ENCODE measurements at places on chromosomes 5 and 9.

GRCh38 chr9:129392093-129392541 is 214.1 kb upstream of the IER5L start:
- no peak for ATAC-seq

- no peak for ATAC-seq
Measured at GRCh38 chr5:111537141-111538024, 25.0 kb upstream of the STARD4 start.

DNA sequence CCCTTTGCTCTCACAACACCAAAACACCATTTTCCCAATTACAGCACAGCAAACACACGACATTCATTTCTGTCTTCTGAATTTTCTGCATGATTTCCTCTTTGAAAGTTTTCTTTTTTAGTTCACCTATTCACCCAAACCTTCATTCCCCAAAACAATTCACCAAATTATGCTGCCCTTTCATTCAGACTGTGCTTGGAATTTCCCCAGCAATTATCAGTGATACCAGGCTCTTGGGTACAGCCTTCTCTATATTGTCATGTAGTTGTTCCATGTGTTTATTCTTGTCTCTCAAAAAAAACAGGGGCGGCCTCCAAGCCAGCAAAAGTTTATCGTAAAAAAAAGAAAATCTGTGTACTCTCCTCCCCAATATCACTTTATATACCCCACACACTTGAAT is 9.0 kb upstream of the LIX1 start:
- ATAC-seq: no peak

GRCh38 chr5:129063483-129064113 is 31.0 kb upstream of the ISOC1 start:
- ATAC-seq: no peak

DNA sequence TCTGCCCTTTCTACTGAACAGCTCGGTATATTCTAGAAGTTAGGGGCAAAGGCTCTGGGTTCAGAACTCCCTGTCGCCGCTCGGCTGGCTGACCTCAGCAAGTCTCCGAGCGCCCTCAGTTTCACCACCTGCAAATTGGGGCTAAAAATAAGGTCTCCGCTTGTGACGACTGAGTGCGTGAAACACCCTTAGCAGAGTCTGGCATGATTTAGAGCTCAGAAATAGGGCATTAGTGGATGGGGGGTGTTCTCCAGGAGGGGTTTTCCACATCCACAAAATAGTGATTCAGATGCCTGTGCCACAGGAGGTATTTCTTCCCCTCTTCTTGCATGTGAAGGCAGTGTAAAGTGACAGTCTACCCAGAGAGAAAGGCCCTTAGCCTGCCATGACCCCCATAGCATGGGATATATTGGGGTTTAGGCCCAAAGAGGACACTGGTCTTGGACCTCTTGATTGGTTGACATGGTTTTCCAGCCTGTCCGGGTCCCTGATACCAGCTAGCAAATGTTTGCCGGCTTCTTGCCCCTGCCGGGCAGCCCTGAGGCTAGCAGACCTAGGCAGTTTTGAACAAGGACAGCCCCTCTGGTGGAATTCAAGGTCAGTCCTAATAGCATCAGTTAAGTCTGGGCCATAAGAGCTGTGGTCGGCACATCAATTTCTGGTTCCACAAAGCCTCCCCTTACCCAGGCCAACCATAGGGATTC is 1.4 kb downstream of the ERGIC1 start:
- no peak for ATAC-seq

GRCh38 chr9:135218331-135219225 is 131.1 kb downstream of the OLFM1 start:
- ATAC-seq: no peak

- no peak for ATAC-seq
Measured at GRCh38 chr5:2763533-2763794, 12.0 kb upstream of the IRX2 start.

GRCh38 chr5:128674837-128675446 is 136.9 kb upstream of the FBN2 start:
- no peak for ATAC-seq

- ATAC-seq: no peak
Measured at GRCh38 chr5:159112436-159112835, 12.7 kb upstream of the EBF1 start.

GRCh38 chr9:128122809-128123175 is 4.7 kb downstream of the PTGES2 start:
- no peak for ATAC-seq

GRCh38 chr9:13778631-13779030 is 499.1 kb upstream of the MPDZ start:
- ATAC-seq: no peak

GRCh38 chr5:152549709-152550108 is 144.6 kb upstream of the NMUR2 start:
- no peak for ATAC-seq

- ATAC-seq: no peak
Measured at GRCh38 chr9:117714282-117714681, 10.1 kb downstream of the TLR4 start.

- ATAC-seq: no peak
Measured at GRCh38 chr5:143170104-143170503, 233.4 kb downstream of the NR3C1 start.

DNA sequence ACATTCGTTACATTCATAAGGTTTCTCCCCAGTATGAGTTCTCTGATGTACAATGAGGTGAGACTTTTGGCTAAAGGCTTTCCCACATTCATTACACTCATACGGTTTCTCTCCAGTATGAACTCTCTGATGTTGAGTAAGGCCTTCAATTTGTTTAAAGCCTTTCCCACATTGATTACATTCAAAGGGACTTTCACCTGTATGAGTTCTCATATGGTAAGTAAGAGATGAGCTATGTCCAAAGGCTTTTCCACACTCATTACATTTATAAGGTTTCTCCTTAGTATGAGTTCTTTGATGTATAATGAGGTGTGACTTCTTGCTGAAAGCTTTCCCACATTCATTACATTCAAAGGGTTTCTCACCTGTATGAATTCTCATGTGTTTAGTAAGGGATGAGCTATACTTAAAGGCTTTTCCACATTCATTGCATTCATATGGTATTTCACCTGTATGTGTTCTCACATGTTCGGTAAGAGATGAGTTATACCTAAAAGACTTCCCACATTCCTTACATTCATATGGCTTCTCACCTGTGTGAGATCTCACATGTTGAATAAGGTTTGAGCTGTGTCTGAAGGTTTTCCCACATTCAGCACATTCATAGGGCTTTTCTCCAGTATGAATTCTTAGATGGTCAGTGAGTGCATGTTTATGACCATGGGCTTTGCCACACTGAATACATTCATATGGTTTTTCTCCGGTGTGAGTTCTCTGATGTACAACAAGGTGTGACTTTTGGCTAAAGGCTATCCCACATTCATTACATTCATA is 13.5 kb downstream of the ZFP37 start:
- ATAC-seq: no peak

DNA sequence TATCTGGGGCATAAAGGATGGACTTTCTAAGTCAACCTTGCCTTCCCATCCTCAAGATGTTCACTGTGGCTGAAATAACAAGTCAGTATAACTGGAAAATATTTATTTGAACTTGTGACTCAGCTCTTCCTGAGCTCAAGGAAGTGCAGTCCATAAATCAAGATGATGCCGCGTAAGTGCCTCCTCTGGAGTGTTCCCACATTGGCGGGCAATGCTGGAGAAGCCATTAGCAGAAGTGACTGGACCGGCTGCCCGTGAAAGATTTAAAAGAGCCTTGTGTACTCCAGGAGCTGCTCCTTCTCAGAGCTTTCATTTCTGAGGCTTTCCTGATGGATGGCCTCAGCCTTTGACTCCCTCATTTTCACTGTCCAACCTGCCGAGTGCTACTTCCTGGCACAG is 17.4 kb downstream of the TMOD1 start:
- ATAC-seq: peak; percentile 90

DNA sequence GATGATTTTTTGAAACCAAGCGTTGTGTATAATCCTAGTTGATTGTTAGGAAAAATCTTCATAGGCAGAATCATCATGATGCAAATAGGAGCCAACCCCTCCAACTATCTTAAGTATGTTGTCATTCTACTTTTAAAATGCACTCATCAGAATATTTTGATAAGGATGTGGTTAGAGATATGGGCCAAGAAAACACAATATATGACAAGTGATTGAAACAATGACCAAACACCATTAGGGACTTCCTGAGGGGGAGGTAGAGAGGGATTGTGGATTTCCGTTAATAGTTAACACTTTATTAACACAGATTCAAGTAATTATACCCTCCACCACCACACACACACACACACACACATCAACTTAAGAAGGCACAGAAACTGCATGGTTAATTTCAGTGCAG is 143.3 kb downstream of the ARSB start:
- no peak for ATAC-seq

GRCh38 chr5:170451747-170452365 is 52.0 kb upstream of the KCNIP1 start:
- no peak for ATAC-seq

- ATAC-seq: no peak
Measured at GRCh38 chr5:151591144-151591819, at the start of gene FAT2. Gene FAT2 (minus strand): TSS chr5:151591331. CDS start chr5:151568931, 22,400 bp downstream.

DNA sequence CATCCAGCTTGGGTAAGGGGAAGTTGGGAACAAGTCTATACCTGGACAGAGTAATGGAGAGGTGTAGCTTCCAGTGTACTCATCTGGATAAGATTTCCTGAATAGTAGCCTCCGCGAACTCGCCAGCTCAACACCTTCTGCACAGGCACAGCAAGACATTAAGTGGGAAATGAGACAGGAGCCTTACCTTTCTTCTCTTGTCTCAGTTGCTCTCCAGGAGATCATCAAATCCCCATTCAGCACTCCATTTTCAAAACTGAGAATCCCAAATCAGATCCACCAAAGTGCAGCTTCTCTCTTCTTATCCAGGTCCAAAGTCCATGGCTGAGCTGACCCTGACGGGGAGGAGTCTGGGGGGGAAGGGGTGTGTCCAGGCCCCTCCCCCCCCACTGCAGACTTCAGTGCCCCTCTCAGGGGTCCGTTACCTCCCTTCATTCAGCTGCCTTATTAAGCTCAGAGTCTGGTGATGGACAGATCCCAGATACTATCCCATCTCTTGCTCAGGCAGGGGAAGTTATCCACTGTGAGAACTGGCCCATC is 5.9 kb upstream of the MGAT1 start:
- no peak for ATAC-seq

- ATAC-seq: peak; percentile 87
Measured at GRCh38 chr9:99019510-99020331, 76.0 kb downstream of the COL15A1 start.

DNA sequence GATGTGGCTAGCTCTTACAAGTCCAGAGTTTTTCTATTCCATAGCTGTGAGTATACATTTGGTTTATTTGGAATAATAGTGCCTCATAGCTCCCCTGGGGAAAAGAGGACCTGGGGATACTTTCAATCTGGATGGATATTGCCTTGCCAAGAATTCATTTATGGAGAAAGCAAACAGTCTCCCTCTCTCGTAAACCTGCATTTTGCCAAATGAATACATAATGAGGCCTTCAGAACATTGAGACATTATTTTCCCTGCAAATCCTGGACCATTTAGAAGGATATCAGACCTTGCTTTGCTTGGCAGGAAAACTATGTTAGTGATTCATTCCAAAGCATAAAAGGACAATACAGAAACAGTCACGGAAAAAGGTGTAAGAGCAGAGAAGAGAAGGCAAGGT is 569.6 kb upstream of the BRINP1 start:
- ATAC-seq: no peak

DNA sequence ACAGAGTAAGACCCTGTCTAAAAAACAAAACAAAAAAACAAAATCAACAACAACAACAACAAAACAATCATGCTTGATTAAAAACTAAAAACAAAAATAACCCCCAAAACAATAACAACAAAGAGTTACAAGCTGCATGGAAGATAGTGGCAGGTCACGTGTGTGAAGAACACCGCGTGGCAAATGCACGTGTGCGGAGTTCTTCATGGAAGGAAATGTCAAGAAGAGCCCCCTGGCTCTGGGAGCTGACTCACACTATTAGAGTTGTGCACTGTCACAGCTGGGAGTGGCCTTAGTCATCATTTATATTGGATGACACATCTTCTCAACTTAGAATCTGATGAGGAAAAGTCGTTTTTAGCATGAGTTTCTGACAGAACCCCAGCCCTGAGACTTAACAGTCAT is 110.5 kb downstream of the JMY start:
- no peak for ATAC-seq

DNA sequence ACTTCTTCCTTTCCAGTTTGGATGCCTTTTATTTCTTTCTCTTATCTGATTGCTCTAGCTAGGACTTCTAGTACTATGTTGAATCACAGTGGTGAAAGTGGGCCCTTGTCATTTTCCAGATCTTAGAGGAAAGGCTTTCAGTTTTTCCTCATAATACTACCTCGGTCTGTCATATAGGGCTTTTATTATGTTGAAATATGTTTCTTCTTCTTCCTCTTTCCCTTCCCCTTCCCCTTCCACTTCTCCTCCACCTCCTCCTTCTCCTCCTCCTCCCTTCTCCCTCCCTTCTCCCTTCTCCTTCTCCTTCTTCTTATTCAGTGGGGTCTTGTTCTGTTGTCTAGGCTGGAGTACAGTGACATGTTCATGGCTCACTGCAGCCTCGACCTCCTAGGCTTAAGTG is 9.2 kb upstream of the TERT start:
- no peak for ATAC-seq

Measured in gastroesophageal sphincter (tissue), 4 donors.